ENCODE measurements at places on chromosomes 2 and 18. TPM values are rescaled to one million over a fixed set of nuclear protein-coding genes. Genes with fewer than 3 reads are reported as not detected.

DNA sequence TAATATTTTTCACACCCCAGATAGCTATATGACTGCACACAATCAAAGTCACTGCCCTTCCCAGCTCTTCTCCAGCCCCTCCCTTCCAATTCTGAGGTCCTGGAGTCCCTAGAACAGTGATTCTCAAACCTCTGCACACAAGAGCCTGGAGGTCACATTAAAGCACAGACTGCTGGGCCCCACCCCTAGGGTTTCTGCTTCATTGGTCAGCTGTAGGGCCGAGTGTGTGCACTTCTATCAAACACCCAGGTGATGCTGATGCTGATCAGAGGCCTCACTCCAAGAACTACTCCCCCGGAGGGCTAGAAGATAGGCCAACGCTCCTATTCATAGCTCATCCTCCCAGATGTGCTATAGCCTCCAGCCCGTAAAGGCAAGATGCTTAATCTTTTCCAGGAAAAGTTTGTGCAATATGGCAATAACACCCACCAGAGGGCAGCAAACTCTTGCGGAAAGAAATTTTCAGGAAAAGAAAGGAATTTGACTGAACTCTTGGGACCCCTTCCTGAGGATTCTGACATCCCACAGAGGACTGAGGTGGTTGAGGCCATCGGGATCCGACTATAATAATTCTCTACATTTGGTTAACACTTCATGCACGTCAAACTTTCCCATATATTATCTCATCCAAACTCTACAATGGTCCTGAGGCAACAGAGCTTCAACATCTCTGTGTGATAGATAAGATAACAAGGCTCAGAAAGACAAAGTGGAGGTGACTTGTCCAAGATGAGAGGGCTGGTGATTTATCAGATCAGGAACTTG is 194.2 kb upstream of the PKDCC start:
- H3K4me3 ChIP-seq, result no peak overlapping the region
- peak; percentile 73 for DNase-seq
- no peak overlapping the region for H3K27ac ChIP-seq
- peaks cover 32% of the 10 kb centered on the region for H3K27me3 ChIP-seq

GRCh38 chr2:24353973-24354372 is 6.4 kb downstream of the ITSN2 start:
- DNase-seq, result no peak
- no peak overlapping the region for H3K4me3 ChIP-seq
- peaks cover 3% of the 10 kb centered on the region for H3K36me3 ChIP-seq
- no peak overlapping the region for H3K27ac ChIP-seq
- peaks cover 4% of the 10 kb centered on the region for H3K4me1 ChIP-seq

DNA sequence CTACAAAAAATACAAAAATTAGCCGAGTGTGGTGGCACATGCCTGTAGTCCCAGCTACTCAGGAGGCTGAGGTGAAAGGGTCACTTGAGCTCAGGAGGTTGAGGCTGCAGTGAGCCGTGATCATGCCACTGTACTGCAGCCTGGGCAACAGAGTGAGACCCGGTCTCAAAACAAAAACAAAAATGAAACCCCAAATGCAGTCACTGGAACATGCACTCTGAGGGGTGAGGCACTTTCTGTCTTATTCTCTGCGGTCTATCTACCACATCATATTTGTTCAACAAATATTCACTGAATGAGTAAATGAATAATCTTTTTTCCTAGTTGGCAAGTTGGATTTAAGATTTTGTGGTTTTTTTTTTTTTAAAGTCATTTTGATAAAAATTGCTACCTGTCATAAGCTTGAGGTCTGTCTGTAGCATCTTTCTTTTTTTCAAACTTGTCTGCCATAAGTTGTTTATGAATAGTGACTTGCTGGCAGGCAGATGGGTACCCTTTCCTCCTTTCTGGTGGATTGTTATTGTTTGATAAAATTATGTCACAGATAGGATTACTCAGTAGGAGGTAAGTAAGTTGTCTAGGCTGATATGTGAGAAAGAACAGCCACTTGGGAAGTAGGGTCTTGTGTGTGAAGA is 11.8 kb downstream of the CHRNA1 start:
- H3K4me1 ChIP-seq, result peaks cover 4% of the 10 kb centered on the region
- no peaks in the 10 kb centered on the region for H3K36me3 ChIP-seq
- DNase-seq, result no peak
- no peak overlapping the region for H3K27ac ChIP-seq
- no peaks in the 10 kb centered on the region for H3K27me3 ChIP-seq

DNA sequence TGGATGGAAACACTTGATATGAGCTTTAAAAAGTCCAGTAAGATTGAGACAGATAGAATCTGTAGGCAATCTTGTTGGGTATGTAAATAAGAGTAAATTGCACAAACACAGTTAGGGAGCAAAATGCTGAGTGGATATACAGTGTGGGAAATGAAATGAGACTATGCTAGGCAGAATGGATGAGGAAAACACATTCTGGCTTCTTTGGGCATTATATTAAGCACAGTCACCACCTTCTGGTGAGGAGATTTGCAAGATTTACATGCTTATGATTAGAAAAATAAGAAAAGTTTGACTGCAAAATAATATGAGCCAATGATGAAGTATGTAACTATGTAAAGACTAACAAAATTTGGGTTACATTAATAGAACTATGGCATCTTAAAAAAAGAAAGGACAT is 2165.0 kb upstream of the CELF4 start:
- peaks cover 11% of the 10 kb centered on the region for H3K4me1 ChIP-seq
- peaks cover 8% of the 10 kb centered on the region for H3K36me3 ChIP-seq
- DNase-seq, result no peak
- no peak overlapping the region for H3K27ac ChIP-seq

DNA sequence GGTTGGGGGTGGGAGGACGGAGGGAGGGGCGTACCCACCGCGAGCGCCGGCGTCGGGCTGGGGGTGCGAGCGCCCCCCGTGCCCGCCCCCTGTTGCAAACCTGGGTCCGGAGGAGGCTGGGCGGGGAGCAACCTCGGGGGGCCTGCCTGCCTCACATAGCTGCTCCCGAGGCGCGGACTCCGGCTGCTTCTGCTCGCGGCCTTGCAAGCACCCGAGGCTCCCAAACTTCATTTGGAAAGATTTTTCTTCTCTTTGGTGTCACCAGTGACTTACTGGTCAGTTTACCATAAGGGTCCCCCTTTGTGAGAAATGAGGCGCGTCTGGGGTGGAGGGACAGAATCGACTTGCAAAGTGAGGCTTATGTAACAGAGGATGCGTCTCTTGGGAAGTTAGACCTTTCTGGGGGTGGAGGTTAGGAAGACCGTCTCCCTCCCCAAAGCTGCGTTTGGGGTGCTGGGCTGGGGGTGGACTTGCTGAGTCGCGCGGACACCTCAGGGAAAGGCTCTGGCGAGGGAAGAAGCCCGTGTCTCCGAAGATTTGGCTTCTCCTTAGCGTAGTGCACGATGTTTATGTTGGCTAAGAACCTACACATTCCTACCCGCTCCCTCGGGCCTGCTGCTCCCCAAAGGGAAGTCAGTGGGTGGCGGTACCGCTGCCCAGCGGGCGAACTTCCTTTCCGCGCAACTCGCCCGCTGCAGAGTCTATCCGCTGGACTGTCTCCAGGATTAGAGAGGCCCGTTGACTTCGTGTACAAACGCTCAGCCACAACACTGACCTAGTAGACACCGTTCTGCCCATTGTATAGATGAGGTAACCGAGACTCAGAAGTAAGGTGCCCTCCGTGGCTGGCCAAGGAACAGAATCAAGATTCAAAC is 559 bp downstream of the TMEM37 start:
- H3K36me3 ChIP-seq, result no peaks in the 10 kb centered on the region
- H3K4me1 ChIP-seq, result peaks cover 54% of the 10 kb centered on the region
- no peak for DNase-seq
- peaks cover 32% of the 10 kb centered on the region for H3K27me3 ChIP-seq
- peak overlapping the region; percentile 86 for H3K4me3 ChIP-seq
- H3K27ac ChIP-seq, result no peak overlapping the region

DSG1 gene
- not detected for total RNA-seq

Measured in neural crest cell (in vitro differentiated cells).